ENCODE measurements at places on chromosomes 5 and 9.

DNA sequence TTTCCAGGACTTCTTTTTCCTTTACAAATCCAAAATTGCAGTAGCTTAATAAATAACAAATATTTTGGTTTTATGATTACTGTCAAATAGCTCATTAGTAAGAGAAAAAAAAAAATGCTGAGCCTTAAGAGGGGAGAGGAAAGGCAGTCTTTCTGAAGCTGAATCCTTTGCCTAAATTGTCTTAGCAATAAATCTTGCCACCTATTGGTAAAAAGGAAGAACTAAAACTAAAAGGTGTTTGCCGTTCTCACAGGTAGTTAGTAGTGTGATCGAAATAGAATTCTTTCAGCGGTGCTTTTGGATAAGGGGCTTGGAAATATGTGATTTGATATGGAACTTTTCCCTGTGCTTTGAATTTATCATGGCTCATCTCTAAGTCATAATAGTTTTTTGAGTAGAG, 31.2 kb downstream of the PIK3R1 start:
- DNase-seq = no peak

DNA sequence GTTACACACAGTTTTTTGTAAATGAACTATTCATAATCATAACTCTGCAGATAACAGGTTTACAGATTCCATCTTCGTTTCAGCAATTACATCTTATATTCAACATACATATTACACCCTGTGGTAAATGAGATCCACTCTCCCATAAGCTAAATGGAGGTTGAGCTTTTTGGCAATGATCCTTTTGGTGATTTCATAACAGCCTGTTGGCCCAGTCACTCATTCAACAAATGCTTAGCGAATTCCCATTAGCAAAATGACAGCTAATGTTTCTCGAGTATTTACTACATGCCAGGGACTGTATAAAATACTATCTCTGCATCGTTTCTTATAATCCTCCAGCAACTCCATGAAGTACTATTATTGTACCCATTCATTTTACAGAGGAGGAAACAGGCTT, 25.4 kb upstream of the AGXT2 start:
- no peak for DNase-seq

DNA sequence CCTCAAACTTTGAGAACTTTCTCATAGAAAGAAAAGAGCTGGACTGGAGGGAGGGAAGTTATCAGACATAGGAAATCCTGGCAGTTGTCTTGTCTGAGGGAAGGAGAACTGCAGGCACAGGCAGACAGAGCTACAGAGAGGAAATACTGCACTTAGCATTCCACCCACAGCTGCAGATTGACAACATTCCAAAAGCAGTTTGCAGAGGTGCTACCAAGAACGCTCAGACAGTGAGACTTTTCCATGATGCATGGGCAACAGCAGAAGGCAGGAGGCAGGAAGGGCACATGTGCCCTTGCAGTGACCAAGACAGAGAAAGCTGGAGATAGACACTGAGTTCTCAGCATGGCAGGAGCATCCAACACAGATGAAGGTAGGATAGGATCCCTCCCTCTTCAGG, 327.5 kb upstream of the ZNF462 start:
- DNase-seq = no peak

- no peak for DNase-seq
These were observed 217.5 kb downstream of the CDK5RAP2 start for GRCh38 chr9:120362446-120362845.

DNA sequence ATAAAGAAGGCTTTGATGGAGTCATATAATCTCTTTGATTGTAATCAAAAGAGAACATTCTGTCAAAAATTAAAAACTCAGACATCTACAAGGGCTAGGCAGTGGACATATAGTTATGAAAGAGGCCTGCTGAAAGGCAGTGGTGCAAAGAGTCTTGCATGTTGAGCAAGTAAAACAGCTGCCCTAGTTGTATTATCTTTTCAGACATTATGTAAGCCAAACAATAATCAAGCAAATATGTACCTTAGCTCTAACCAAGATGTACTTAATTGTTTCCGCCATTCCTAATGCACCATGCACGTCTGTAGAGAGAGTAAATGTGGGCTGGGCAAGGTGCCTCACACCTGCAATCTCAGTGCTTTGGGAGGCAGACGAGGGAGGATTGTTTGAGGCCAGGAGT, 14.3 kb downstream of the GAPT start:
- no peak for DNase-seq

Data from activated naive CD8-positive, alpha-beta T cell treated with anti-CD3 and anti-CD28 coated beads for 36 hours (primary cell).